Hepatocyte (in vitro differentiated cells): ENCODE measurements at places on chromosomes 2 and 18. TPM values are rescaled to one million over a fixed set of nuclear protein-coding genes. Genes with fewer than 3 reads are reported as not detected.
A peak's percentile ranks its signal among the peaks of the same experiment; 100 is the strongest.

GRCh38 chr18:25230658-25231326, 121.2 kb downstream of the ZNF521 start:
- no peaks in the 10 kb centered on the region for H3K36me3 ChIP-seq
- H3K4me3 ChIP-seq, result no peak overlapping the region
- peak; percentile 39 for DNase-seq

DNA sequence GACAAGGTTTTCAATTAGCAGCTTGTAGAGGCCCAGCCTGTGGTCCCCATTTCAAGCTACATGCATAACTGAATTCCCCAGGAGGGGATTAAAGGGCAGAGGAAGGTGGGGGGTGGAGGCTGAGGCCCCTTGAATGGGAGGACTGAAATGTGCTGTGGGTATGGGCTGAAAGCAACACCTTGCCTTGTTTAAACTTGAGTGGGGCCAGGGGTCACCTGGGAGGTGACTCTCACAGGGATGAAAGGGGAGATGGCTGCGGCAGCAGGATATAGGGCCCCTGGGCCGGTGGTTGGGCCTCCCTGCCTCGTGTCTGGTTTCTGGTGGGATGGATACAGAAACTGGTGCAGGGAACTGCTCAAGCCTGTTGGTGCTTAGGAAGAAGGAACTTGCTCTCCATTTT, 225.9 kb upstream of the SPRED2 start:
- H3K27me3 ChIP-seq, result no peaks in the 10 kb centered on the region
- no peaks in the 10 kb centered on the region for H3K36me3 ChIP-seq
- no peak for DNase-seq
- H3K27ac ChIP-seq, result no peak overlapping the region
- H3K4me1 ChIP-seq, result peaks cover 30% of the 10 kb centered on the region
- no peak overlapping the region for H3K4me3 ChIP-seq

DNA sequence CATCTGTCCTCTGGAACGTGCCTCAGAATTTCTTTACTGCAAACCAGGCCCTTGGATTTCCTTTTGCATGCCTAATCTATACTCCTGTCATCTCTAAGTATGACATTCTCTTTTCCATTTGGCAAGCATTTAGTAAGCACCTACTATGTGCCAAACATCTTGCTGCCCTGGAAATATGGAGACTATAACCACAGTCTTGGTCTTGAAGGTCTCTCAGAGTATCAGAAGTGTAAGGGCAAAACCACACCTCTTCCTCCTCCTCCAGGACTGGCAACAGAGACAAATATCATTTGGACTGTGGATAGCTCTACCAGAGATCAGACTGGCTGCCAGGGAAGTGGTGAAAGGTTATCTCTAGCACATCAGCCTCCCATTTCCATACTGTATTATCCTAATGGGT, 11.4 kb downstream of the DOCK10 start:
- no peaks in the 10 kb centered on the region for H3K4me1 ChIP-seq
- peaks cover 40% of the 10 kb centered on the region for H3K27me3 ChIP-seq
- H3K4me3 ChIP-seq, result no peak overlapping the region

- no peak overlapping the region for H3K27ac ChIP-seq
- H3K4me3 ChIP-seq, result no peak overlapping the region
- H3K4me1 ChIP-seq, result no peaks in the 10 kb centered on the region
- no peak for DNase-seq
- peaks cover 12% of the 10 kb centered on the region for H3K27me3 ChIP-seq
These were observed 22.7 kb upstream of the SPR start for GRCh38 chr2:72864500-72864899.

The UNC50 gene
- 78.8 and 80.4 TPM in 2 replicates for polyA plus RNA-seq

GRCh38 chr2:223439786-223440185, 162.4 kb downstream of the SCG2 start:
- H3K36me3 ChIP-seq, result no peaks in the 10 kb centered on the region
- no peak for DNase-seq
- H3K27ac ChIP-seq, result no peak overlapping the region
- H3K4me3 ChIP-seq, result no peak overlapping the region
- no peaks in the 10 kb centered on the region for H3K4me1 ChIP-seq
- H3K27me3 ChIP-seq, result no peaks in the 10 kb centered on the region

DNA sequence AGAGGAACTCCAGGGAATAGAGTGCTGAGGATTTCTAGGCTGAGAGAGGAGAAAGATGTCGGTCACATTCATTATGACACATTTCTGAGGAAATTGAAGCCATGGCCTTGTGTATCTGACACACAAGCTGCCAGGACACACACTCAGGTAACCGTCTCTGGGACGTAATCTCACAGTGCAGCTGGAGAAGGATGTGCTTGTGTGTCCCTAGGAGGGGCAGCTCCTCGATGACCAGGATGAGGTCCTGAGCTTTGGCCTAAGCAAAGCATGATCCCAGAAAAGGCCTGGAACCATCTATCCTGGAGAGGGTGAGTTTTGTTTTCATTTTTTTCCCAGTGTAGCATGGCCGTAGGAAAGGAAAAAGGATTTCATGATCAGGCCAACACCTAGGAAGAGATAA, 102.2 kb downstream of the CAPN13 start:
- no peak overlapping the region for H3K4me3 ChIP-seq
- no peak overlapping the region for H3K27ac ChIP-seq
- DNase-seq, result no peak
- no peaks in the 10 kb centered on the region for H3K27me3 ChIP-seq
- H3K4me1 ChIP-seq, result no peaks in the 10 kb centered on the region

- no peaks in the 10 kb centered on the region for H3K27me3 ChIP-seq
- no peak overlapping the region for H3K4me3 ChIP-seq
- H3K4me1 ChIP-seq, result peaks cover 19% of the 10 kb centered on the region
- DNase-seq, result no peak
- peak overlapping the region; percentile 81 for H3K27ac ChIP-seq
- no peaks in the 10 kb centered on the region for H3K36me3 ChIP-seq
These were observed 122.8 kb upstream of the HS6ST1 start for GRCh38 chr2:128441341-128442052.

DNA sequence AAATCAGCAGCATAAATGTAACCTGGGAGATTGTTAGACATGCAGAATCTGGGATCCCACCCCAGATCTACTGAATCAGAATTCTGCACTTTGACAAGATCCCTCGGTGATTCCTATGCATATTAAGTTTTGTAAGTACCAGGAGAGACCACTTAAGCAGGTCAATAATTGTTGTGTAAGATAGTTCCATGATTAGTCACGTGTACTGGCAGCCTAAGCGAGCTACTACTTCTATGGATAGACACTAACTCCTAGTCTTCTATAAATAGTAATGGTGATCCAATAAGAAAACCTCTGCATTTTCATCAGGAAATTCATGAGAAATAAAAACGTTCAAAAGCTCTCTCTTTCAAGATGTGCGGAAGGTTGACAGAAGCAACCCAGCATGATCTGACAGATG, 988.2 kb upstream of the CHAC2 start:
- no peak overlapping the region for H3K4me3 ChIP-seq
- peaks cover 17% of the 10 kb centered on the region for H3K4me1 ChIP-seq

DNA sequence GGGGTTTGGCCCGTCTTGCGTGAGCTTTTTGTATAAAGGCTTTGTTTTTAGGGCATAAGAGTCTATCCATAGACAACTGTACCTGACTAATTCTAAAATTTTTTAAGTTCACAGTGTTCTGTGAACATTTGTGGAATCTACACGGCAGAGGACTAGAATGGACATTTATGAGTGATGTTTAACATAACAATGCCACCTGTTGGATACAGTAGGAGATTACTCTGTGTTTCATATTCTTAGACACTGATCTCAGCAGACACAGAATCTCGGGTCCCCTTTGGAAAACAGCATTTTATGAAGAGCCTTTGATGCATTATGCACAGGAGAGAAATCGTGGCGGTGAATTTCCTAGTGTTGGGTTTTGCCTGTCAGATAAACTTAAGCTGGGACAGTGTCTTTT, 752.2 kb downstream of the DPP10 start:
- no peaks in the 10 kb centered on the region for H3K27me3 ChIP-seq
- H3K4me3 ChIP-seq, result no peak overlapping the region
- no peak overlapping the region for H3K27ac ChIP-seq
- no peaks in the 10 kb centered on the region for H3K4me1 ChIP-seq
- no peaks in the 10 kb centered on the region for H3K36me3 ChIP-seq

DNA sequence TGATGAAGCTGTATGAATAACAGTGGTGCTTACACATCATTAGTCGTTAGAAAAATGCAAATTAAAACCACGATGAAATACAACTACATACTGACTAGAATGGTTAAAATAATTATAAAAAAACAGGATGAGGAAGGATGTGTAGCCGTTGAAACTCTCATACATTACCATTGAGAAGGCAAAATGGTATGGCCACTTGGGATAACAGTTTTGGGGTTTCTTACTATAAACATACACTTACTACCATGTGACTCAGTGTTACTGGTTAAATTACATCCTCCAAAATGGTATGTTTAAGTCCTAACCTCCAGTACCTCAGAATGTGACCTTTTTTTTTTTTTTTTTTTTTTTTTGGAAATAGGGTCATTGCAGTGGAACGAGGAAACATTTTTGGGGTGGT, 58.4 kb downstream of the UBE2E3 start:
- H3K4me3 ChIP-seq, result no peak overlapping the region
- no peaks in the 10 kb centered on the region for H3K27me3 ChIP-seq
- H3K36me3 ChIP-seq, result no peaks in the 10 kb centered on the region
- no peak for DNase-seq
- H3K4me1 ChIP-seq, result no peaks in the 10 kb centered on the region
- H3K27ac ChIP-seq, result no peak overlapping the region

- DNase-seq, result no peak
- no peaks in the 10 kb centered on the region for H3K36me3 ChIP-seq
- H3K4me3 ChIP-seq, result no peak overlapping the region
- no peaks in the 10 kb centered on the region for H3K4me1 ChIP-seq
- H3K27ac ChIP-seq, result no peak overlapping the region
- no peaks in the 10 kb centered on the region for H3K27me3 ChIP-seq
These were observed 71.9 kb upstream of the CCDC68 start for GRCh38 chr18:55031164-55031563.

The LYG2 gene
- polyA plus RNA-seq, result not detected in 2 replicates

The IL1R1 gene
- polyA plus RNA-seq, result 46.4 and 49.6 TPM in 2 replicates

The NEU2 gene
- not detected in 2 replicates for polyA plus RNA-seq

GRCh38 chr2:206688990-206689389, 29.2 kb downstream of the DYTN start:
- DNase-seq, result no peak
- H3K4me1 ChIP-seq, result no peaks in the 10 kb centered on the region
- peaks cover 7% of the 10 kb centered on the region for H3K27me3 ChIP-seq
- H3K4me3 ChIP-seq, result no peak overlapping the region
- H3K27ac ChIP-seq, result no peak overlapping the region

DNA sequence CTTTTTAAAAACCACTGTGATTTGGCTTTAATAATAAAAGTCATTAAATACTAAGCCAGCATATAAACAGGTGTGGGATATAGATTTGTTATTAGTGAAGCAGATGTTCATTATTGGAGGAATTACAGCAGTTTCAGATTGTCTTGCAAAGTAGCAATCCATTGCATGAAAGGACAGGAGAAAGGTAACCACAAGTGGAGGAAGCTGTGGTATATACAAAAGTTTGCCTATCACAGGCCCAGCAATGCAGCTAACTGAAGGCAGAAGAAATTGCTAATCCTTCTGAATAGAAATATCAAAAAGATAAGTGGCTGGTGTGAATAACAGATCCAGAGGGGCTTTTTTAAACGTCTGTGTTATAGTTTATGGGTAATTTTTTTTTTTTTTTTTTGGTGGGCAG, 199.4 kb downstream of the ZNF385B start:
- no peak overlapping the region for H3K27ac ChIP-seq
- H3K36me3 ChIP-seq, result no peaks in the 10 kb centered on the region
- no peak overlapping the region for H3K4me3 ChIP-seq
- no peaks in the 10 kb centered on the region for H3K4me1 ChIP-seq
- DNase-seq, result no peak

GRCh38 chr18:23958036-23958435, 56.5 kb upstream of the TTC39C start:
- no peaks in the 10 kb centered on the region for H3K36me3 ChIP-seq
- H3K4me1 ChIP-seq, result no peaks in the 10 kb centered on the region
- no peaks in the 10 kb centered on the region for H3K27me3 ChIP-seq
- no peak overlapping the region for H3K4me3 ChIP-seq
- no peak overlapping the region for H3K27ac ChIP-seq

DNA sequence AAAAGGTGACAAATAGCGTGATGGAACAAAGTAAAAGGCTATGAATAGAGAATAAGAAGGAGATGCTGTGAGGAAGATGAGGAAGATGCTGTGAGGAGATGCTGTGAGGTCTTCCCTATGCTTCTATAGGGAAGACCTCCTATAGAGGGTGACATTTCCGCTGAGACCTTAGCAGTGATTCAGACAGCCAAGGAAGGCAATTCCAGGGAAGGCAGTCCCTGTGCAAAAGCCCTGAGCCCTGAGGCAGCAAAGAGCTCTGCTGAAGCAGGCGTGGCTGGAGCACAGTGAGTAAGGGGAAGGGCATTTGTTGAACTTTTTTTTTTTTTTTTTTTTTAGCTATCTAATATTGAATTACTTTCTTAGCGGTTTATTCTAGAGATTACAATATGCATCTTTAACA, 142.7 kb upstream of the FOSL2 start:
- no peaks in the 10 kb centered on the region for H3K27me3 ChIP-seq
- H3K4me1 ChIP-seq, result peaks cover 12% of the 10 kb centered on the region
- H3K4me3 ChIP-seq, result no peak overlapping the region
- no peak overlapping the region for H3K27ac ChIP-seq

- no peaks in the 10 kb centered on the region for H3K4me1 ChIP-seq
- H3K27me3 ChIP-seq, result peaks cover 18% of the 10 kb centered on the region
- H3K4me3 ChIP-seq, result no peak overlapping the region
- H3K27ac ChIP-seq, result no peak overlapping the region
- DNase-seq, result no peak
These were observed 14.4 kb upstream of the RPE start for GRCh38 chr2:209988010-209988409.
